ENCODE measurements at places on chromosomes 7 and 10. TPM values are rescaled to one million over a fixed set of nuclear protein-coding genes. Genes with fewer than 3 reads are reported as not detected.
A peak's percentile ranks its signal among the peaks of the same experiment; 100 is the strongest.

DNA sequence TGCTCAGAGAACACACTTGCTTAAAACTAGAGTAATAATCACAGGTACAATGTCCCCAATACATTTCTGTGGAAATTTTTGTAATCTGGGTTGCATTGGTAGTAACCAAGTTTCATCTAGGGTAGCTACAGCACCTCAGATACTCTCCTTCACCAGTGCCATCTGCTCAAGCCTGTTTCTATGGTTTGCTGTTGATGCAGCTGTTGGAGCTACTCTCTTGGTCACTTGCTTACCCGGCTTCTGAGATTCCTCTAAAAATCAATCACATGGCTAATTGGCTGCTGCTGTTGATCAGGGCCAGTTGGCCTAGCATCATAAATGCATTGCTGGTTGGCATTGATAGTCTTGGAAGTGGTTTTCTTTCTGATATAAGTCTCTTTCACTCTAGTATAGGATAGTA is 220.8 kb downstream of the BICC1 start:
- DNase-seq: no peak

The MYOZ1 gene
- 7.0 TPM for total RNA-seq

GRCh38 chr10:21969326-21970287 is 33.9 kb downstream of the DNAJC1 start:
- DNase-seq: no peak

DNA sequence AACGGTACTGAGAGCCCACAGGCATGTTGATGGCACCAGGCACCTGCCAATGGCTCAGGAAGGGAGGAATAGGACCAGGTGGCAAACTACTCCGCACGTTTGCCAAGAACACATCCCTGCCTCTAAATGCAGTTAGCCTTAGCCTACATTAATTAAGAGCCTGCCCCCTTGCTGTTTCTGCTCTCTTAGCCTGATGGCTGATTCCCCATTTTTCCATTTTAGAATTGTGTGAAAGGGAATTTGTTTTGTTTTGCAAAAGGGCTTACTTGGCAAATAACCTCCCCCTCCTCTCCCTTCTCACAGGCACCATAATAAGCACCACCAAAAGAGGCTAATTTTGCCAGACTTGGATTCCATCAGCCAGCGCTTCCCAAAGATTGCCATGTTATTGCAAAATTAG is 1203.2 kb downstream of the SORCS3 start:
- no peak for DNase-seq

GRCh38 chr7:157255201-157255606 is 81.6 kb upstream of the DNAJB6 start:
- no peak for DNase-seq

- peak; percentile 50 for DNase-seq
Observed at GRCh38 chr10:89837165-89838043, 136.0 kb downstream of the KIF20B start.

DNA sequence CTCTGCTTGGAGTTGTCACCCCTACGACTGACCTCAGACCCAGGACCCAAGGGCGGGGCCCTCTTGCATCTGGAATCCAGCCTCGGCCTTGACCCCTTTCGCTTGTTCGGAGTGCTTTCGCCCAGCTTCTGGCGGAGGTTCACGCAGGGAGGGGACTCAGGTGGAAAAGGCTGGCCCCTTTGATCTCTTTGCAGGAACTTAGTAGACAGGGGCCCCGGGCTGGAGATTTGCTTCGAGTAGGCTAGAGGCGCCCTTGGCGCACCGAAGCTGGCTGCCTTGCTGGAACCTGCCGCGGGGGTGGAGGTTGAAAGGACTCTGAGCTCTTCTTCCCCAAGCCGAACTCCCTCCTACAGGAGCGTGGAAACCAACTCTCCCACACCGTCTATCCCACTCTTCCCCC is 255.1 kb downstream of the OTUD1 start:
- no peak for DNase-seq

The CHST3 gene
- total RNA-seq: 12.5 TPM

- DNase-seq: no peak
Observed at GRCh38 chr7:105304040-105304895, 84.5 kb downstream of the SRPK2 start.

The C10orf105 gene
- total RNA-seq: not detected

GRCh38 chr7:21094589-21094988 is 307.9 kb upstream of the SP8 start:
- DNase-seq: no peak

DNA sequence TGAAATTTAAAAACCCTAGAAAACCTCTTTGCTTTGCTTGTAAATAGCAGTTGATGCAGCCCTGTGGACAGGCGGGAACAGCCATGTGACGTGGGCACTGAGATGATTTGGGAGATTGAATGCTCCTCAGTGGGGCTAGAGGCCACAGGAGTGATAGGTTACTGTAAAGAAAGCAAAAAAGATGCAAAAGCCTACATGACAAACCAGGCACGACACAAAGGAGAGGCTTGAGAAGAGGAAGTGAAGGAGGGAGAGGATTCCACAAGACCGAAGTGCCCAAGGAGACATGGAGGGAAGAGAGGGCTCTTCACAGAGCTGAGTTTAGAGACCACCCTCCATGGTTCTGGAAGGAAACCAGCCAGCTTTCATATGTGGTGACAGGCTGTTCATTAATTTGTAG is 25.7 kb downstream of the IKZF1 start:
- DNase-seq: no peak

The SPDYE8 gene
- not detected for total RNA-seq

GRCh38 chr10:42866115-42866995 is 83.8 kb downstream of the BMS1 start:
- peak; percentile 78 for DNase-seq

The CALHM3 gene
- total RNA-seq: not detected

- DNase-seq: no peak
Observed at GRCh38 chr7:70758646-70759045, 373.3 kb upstream of the GALNT17 start.

GRCh38 chr7:79093421-79093820 is 360.0 kb downstream of the MAGI2 start:
- no peak for DNase-seq

GRCh38 chr7:101015626-101016025 is 4.3 kb upstream of the MUC17 start:
- DNase-seq: no peak

The EN2 gene
- total RNA-seq: 0.27 TPM

The ATOH7 gene
- total RNA-seq: not detected

GRCh38 chr10:75509706-75510105 is 78.3 kb downstream of the LRMDA start:
- DNase-seq: no peak

- DNase-seq: no peak
Observed at GRCh38 chr7:55515569-55516279, 56.6 kb downstream of the VOPP1 start.

DNA sequence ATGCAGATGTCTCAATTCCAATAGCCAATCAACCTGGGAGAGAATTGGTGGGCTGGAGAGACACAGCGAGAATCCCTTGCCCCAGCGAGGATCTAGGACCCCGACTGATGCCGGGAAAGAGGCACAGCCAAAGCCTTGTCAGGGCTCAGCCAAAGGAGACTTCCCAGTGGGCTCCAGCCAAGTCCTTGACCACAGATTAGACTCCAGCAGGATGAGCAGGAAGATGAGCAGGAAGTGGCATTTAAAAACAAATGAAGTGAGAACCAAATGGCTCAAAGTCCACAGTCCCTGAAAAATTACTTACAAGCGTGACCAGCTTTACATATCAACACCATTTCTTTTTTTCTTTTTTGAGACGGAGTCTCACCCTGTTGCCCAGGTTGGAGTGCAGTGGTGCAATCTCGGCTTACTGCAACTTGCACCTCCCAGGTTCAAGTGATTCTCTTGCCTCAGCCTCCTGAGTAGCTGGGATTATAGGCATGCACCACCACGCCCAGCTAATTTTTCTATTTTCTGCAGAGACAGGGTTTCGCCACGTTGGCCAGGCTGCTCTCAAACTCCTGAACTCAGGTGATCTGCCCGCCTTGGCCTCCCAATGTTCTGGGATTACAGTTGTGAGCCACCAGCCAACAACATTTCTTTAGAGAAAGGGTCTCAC is 40.2 kb downstream of the CTBP2 start:
- DNase-seq: no peak

GRCh38 chr7:129801882-129802281 is 150.9 kb downstream of the UBE2H start:
- no peak for DNase-seq

GRCh38 chr7:106050002-106050745 is 61.9 kb downstream of the SYPL1 start:
- DNase-seq: no peak

DNA sequence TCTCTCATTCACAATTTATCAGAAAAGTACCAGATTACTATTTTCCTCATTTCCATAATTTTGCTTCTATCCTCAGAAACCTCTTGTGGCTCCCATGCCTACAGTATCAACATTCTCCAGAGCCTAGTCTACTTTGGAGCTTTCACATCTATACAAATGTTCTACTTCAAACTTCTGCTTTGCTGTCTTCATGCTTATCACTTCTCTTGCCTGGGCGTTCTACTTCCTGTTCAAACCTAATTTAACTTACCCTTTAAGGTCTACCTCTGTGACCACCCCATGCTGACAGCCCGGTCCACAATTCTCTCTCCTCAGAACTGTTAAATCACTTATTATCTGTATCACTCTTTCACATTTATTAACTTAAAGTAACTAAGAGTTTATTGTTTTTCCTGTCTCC is 6.1 kb upstream of the PTPN12 start:
- DNase-seq: no peak

DNA sequence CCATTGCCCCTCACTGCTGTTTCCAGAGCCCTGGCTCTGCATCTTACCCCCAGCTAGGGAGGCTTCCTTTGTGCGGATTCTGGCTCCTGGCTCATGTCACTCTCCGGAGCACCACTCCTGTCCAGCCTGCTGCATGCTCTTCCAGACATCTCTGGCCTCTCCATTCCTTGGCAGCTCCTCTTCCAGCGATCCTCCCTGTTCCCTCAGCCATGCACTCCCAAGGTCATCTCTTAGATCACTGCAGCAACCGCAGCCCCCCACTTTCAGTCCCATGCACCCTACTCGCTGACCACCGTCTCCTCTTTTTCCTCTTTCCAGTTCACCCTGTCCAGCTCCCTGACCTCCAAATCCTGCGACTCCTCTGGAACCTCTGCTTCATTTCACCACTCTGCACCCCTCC is 6.9 kb upstream of the SMARCD3 start:
- no peak for DNase-seq

GRCh38 chr7:102012941-102013461 is 195.6 kb downstream of the CUX1 start:
- no peak for DNase-seq

- no peak for DNase-seq
Observed at GRCh38 chr10:7458556-7458955, 47.7 kb upstream of the SFMBT2 start.

- no peak for DNase-seq
Observed at GRCh38 chr7:17040716-17041115, 158.9 kb upstream of the AGR3 start.

DNA sequence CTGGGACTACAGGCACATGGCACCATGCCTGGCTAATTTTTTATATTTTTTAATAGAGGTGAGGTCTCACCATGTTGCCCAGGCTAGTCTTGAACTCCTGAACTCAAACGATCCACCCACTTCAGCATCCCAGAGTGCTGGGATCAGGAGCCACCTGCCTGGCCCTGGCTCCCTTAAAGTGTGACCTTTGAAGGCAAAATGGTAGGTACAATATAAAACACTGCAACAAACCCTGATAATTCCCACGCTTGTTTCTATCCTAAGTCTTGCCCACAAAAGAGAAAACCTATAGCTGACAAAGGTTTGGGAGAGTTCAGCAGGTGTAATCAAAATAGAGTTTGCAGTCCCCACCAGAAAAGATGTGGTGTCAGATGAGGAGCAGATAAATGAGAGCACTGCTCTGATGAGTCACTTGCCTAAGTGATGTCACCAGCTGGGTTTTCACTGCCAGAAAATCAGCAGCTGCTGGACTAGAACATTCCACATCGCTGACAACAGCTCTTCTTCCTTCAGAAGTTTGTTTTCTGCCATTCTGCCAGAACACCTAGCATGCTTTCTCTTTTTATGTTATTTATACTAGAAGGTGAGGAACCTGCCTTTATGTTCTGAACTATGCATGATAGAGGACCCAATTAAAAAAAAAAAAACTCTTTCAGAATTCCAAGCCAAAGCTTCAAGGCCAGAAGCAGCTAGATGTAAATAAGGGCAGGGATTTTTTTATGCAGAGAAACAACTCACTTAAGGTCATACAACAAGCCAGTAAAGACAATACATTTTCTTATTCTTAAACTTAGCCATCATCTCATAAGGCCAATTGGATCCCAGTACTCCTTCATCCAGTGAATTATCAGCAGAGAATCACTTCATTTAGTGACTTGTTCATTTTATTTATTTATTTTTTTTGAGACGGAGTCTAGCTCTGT is 18.0 kb downstream of the PURB start:
- DNase-seq: no peak

The LRRD1 gene
- 0.20 TPM for total RNA-seq

GRCh38 chr7:34083440-34083839 is 178.1 kb downstream of the BMPER start:
- no peak for DNase-seq

DNA sequence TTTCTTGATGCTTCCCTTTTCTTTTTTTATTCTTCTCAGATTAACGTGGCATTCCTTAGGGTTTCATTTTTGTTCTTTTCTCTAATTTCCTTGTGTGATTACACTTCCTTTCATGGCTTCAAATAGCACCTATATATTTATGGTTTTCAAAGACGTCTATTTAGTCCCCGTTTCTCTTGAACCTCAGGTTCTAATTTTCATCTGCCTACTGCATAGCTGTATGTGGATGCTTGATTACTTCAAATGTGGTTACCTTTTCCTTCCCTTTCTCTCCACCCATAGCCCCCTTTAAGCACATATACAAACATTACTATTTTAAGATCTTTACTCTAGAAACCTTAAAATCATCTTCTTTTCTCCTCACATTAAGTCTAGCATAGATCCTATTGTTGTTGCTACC is 2.4 kb downstream of the TPST1 start:
- DNase-seq: no peak

The PIP gene
- not detected for total RNA-seq

The ACTL6B gene
- total RNA-seq: not detected

The TDRD1 gene
- not detected for total RNA-seq

The RAPGEF5 gene
- 46.5 TPM for total RNA-seq

The ACBD7 gene
- 0.73 TPM for total RNA-seq

The MET gene
- total RNA-seq: 41.5 TPM

DNA sequence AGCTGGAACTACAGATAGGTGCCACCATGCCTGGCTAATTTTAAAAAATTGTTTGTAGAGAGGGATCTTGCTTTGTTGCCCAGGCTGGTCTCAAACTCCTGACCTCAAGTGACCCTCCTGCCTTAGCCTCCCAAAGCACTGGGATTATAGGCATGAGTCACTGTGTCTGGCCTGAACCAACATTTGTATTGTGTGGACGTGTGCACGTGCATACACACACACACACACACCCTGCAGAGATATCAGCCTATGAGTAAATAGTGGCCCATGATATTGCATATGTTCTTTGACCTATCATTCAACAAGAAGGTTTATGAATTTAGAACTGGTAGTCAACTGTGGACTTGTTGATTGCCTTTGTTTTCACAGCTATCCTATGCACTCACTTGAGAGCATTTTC is 161.6 kb downstream of the BAMBI start:
- DNase-seq: no peak

The KCND2 gene
- 0.89 TPM for total RNA-seq
